ENCODE measurements at places on chromosomes 7 and 10.

GRCh38 chr10:62637249-62638061, 167.1 kb upstream of the ADO start:
- DNase-seq: peak; percentile 82

GRCh38 chr7:120441850-120442249, 168.9 kb downstream of the KCND2 start:
- no peak for DNase-seq

DNA sequence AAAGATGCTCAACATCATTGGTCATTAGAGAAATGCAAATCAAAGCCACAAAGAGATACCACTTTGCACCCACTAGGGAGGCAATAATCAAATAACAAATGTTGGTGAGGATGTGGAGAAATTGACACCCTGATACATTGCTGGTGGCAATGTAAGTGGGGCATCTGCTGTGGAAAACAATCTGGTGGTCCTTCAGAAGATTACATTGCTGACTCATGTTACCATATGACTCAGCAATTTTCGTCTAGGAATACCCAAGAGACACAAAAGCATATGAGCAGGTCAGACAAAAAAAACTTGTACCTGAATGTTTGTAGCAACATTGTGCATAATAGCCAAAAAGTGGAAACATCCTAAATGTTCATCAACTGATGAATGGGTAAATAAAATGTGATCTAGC, 4.9 kb upstream of the CLDN3 start:
- no peak for DNase-seq

GRCh38 chr10:103890194-103890658, 27.8 kb downstream of the STN1 start:
- no peak for DNase-seq

- DNase-seq: no peak
Measured at GRCh38 chr7:98992076-98992475, 113.7 kb downstream of the TRRAP start.

GRCh38 chr10:25493122-25493893, 318.5 kb downstream of the GPR158 start:
- no peak for DNase-seq

- peak; percentile 41 for DNase-seq
Measured at GRCh38 chr7:66557214-66558200, 71.2 kb upstream of the KCTD7 start.

DNA sequence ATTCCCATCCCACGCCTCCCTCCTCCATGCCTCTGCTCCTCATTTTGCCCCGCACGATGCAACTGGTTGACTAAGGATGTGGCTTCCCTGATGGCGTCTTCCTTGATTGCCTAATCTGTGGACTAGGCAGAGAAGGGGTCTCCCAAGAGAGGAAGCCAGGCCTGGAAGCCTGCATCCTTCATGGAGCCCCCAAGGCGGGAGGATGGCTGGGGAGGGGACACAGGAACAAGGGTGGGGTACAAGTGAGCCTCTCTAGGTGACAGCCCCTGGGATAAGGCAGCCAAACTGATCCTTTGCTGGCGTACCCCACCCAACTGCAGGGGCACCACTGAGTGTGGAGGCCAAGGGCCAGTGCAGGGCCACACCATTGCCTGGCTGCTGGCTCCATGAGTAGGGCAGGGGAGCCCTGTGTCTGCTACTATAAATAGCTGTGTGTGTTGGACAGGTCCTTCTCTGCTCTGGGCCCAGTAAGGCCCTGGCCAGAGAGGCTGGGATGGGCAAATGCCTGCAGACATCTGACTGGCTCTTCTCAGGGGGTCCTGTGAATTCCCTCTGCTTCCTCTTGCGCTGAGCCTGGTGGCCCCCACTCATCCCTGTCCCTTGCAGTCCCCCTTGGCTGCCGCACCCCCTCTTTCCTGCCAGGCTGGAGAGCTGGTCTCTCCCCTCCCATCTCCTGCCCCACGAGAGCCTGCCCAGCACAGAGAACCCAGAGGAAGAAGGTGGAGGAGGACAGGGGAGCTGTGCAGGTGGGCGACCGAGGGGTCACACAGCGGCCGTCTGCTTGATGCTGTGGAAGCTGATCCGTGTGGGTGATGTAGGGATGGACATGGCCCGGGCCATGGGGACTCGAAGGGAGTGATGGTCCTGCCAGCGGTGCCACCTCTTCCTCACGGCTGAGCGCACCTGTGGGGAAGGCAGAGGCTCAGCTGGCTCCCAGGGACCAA, 29.3 kb downstream of the CRHR2 start:
- DNase-seq: no peak

DNA sequence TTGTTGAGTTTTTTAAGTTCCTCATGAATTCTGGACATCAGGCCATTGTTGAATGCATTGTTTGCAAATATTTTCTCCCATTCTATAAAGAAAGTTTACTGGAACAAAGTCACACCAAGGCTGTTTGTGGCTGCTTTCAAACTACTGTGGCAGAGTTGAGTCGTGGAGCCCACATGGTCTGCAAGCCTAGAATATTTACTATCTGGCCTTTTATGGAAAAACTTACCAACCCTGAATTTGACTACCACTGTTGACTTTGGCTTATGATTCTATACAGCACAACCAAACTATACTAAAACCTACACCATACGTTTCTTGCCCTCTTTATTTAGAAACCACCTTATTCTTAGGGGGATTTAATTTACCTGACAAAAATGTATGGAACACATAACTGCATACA, 239.1 kb downstream of the KCNMA1 start:
- no peak for DNase-seq

DNA sequence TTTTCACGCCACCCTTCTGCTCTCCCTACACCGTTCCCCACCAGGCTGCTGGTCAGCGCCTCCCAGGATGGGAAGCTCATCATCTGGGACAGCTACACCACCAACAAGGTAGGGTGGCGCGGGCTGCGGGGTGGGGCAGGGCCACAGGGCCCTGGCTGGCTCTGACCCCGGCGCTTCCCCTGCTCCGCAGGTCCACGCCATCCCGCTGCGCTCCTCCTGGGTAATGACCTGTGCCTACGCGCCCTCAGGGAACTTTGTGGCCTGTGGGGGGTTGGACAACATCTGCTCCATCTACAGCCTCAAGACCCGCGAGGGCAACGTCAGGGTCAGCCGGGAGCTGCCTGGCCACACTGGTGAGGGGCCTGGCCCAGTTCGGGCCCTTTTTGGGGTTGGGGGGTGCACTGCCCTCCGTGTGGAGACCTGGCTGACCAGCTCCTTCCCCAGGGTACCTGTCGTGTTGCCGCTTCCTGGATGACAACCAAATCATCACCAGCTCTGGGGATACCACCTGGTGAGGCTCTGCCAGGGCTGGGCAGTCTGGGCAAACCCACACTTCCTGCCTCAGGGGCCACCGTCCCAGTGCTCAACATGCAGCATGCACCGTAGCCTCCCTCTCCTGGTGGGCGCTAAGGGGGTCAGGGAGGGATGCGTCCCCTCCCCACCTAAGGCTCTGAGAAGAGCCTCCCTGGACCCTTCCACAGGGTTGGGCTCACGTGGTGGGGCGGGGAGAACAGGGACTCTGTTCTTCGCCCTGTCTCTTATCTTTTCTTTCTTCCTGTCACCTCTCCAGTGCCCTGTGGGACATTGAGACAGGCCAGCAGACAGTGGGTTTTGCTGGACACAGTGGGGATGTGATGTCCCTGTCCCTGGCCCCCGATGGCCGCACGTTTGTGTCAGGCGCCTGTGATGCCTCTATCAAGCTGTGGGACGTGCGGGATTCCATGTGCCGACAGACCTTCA, 4.0 kb downstream of the GNB2 start:
- no peak for DNase-seq

GRCh38 chr7:131166066-131166465, 161.6 kb upstream of the MKLN1 start:
- DNase-seq: no peak

- no peak for DNase-seq
Measured at GRCh38 chr7:135466442-135467206, 43.3 kb downstream of the CNOT4 start.

- DNase-seq: no peak
Measured at GRCh38 chr7:110852156-110852940, 238.6 kb upstream of the LRRN3 start.

- no peak for DNase-seq
Measured at GRCh38 chr10:34126371-34127151, 688.5 kb downstream of the PARD3 start.

DNA sequence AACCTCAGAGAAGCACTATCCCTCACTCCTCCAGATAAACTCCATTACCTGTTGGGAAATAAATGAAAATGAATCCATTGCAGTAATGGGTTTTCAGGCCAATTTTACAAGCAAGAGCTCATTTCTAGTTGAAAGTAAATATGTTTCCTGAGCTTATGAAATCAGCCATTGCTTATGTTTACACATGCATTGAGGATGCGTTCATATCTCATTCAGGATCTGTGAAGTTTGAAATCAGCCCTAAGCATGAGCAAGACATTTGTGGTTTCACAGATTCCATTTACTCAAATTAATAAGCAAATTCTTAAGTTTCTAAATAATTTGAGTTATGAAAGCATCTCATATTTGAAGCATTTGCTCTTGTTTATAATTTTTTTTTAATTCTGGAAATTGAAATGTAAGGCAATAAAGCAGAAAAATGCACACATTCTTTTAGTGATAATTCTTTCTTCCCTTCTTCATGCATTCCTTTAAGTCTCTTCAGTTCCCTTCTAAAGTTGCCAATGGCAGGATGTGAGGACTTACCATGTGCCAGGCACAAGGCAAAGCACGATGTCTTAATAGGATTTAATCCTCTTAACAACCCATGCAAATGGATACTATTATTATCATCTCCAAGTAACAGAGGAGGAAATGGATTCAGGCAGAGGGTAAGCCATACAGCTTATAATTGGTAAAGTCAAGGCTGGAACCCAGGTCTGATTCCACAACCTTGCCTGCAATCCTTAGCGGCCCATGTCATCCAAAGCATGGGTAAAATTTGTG, 35.0 kb upstream of the CTTNBP2 start:
- DNase-seq: no peak

- DNase-seq: no peak
Measured at GRCh38 chr10:71723311-71723710, 3.7 kb upstream of the C10orf105 start.

DNA sequence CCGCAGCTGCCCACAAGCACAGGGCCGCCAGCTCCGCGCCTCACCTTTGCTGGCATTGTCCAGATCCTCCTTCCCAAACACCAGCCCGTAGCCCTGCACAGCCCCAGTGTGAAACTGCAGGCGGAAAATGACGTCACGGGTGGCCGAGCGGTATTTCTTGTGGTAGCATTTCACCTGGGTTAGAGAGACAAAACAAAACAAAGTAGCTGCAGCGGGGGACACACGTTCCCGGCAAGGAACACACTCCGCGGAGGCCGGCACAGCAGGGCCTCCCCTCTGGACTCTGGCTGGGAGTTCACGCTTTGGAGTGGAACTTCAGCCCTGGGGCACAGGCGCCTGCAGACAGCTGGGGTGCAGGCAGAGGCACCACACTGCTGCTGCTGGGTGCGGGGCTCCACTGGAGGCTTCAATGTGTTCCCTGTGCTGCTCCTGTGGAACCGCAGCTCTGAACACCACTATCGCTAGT, 181.1 kb downstream of the TNS3 start:
- no peak for DNase-seq

- DNase-seq: no peak
Measured at GRCh38 chr10:132521041-132521465, 16.5 kb upstream of the INPP5A start.

DNA sequence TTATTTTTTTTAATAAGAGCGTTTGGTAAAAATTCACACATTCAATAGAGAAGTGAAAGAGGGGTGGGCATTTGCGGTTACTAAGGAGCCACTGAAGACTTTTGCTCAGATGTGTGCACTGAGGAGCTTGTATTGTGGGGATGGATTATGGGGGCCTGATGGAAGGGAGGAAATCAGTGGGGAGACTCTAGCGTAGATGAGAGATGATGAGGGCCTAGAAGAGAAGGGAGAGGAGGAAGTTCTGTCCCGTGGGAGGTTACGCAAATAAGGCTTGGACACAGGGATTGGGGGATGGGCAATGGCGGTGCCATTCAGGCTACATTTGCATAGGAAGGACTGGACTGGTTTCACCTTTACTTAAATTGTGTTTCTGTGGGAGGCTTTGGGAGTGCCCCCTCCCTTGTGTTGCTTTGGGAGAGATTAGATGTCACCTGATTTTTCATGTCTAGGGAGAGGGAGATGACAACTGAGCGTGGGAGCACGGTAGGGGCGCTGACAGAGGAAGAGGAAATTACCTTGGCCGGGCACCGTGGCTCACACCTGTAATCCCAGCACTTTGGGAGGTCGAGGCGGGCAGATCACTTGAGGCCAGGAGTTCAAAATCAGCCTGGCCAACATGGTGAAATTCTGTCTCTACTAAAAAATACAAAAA, 2.2 kb upstream of the HIP1 start:
- peak; percentile 64 for DNase-seq

- no peak for DNase-seq
Measured at GRCh38 chr7:405489-406211, 114.0 kb downstream of the PDGFA start.

DNA sequence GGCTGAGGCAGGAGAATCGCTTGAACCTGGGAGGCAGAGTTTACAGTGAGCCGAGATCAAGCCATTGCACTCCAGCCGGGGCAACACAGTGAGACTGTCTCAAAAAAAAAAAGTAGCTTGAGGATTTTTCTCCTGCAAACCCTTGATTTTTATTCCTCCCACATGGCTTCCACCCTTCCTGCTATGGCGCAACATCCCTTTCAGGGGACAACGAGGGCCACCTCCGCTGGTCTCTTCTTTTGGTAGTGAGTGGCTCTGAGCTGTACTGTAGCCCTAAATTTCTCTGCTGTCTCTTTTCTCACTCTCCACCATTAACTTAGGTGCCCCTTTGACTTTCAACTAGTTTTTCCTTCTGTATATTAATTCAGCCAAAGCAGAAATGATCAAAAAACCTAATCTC, 113.4 kb downstream of the HIPK2 start:
- DNase-seq: no peak

Data from stimulated activated naive B cell treated with anti-CD40 and anti-IgM and Interleukin-4, amounts not matched to agents 10 μg/mL and 1 μg/mL and 100 μg/mL, for 72 hours (primary cell).